ENCODE measurements at places on chromosomes 6 and 20.

GRCh38 chr6:113979937-113980336 is 9.0 kb upstream of the HDAC2 start:
- no peak for DNase-seq

GRCh38 chr6:50986319-50986718 is 167.6 kb downstream of the TFAP2B start:
- DNase-seq, result no peak

DNA sequence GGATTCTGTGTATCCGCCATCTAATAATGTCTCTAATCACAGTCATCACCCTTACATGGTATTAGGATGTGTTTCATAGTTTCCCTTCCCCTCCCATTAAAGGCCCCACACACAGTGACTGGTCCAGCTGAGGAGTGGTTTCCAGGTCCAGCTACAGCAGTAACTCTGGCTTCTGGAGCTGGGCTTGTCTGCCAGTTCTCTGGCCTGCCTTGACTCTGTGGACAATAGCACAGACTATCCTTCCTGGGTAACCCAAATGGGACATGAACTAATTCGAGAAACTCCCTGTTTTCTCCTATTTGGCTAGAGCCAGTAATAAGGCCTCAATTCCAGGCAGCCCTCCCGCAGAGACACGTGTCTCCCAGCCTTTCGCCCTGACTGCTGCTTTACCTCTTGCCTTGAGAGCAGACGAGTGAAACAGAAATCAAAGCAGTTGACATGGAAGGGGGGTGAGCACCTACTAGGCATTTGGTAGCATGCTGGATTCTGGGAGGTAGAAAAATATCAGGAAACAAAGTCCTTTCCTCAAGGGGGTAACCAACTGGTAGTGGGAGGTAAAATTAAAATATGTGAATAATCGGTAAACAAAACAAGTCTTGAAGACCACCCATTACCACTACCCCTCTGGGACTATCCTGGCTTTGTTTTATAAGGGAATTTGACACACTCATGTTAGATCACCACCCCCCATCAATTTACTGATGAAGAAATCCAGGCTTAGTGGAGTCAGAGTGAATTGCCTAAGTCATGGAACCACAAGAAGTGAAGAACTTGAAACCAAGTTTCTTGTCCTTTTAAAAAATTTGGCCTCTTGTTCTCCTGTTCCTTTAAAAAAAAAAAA is 1.2 kb downstream of the TRAF3IP2 start:
- DNase-seq, result no peak

- DNase-seq, result no peak
Measured at GRCh38 chr6:76420094-76420493, 347.6 kb upstream of the IMPG1 start.

DNA sequence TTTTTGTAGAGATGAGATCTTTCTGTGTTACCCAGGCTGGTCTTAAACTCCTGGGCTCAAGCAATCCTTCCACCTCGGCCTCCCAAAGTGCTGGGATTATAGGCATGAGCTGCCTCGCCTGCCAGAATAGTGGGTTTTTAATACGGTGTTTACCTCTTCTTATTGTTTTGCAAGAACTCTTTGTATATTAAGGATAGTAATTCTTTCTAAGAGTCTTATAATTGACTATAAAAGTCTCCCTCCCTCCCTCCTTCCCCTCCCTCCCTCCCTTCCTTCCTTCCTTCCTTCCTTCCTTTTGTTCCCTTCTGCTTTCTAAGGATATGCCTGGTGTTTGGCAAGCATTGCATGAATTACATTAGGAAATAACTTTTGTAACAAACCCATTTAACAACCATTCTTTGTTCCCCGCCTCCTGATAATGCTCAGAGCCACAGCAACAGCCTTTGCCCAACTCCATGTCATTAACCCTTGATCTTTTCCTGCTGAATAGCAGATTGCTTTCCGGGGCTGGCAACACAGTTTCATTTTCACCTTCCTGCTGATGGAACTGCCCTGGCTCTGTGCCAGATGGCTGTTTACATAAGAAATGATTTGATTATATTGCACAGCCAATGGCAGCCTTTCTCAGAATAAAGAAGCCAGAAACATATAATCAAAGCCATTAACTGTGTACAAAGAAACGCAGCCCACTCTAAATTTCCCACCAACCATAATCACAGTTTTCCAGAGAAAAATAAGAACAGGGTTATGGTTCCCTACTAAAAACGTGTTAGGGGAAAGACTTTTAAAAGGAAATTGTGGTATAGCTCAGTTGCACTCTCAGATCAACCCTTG is 143.7 kb upstream of the PTPN1 start:
- DNase-seq, result no peak

GRCh38 chr20:59078231-59078630 is 35.6 kb upstream of the PRELID3B start:
- DNase-seq, result no peak

DNA sequence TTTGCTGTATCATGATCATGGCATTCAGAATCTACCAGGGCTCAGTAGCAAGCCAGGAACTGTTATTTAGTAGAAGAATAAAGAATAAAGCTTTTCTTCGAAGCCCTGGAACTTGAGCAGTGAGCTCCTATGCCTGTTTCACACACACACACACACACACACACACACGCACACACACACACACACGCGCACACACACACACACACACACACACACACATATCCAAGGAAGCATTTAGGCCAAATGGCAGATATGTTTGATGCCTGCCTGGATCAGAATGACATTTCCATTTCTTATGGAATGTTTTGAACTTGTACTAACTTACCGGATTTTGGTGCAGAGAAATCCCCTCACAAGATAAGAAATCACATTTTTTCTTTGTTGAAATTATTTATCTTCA is 35.5 kb downstream of the RPP21 start:
- no peak for DNase-seq

GRCh38 chr20:63472862-63473390 is 471 bp upstream of the KCNQ2 start:
- no peak for DNase-seq

- DNase-seq, result no peak
Measured at GRCh38 chr6:55499591-55499990, 79.4 kb downstream of the HMGCLL1 start.

DNA sequence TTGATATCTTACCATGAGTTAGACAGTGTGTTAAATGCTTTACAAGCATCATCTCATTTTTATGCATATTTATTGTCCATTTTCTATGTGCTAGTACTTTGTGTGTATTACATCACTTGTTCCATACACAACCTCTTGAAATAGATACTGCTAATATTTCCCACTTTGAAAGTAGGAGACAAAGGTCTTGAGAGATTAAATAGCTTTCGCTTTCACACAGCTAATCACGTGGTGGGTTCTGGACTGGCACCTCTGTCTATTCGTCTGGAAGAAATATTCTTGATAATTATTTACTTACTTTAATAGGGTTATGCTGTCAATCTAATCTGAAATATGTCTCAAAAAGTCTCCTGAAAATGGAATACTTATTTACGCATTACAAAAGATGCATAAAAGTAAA is 30.2 kb downstream of the EPHA7 start:
- DNase-seq, result no peak

- no peak for DNase-seq
Measured at GRCh38 chr6:53975941-53976615, 135.2 kb upstream of the MLIP start.

GRCh38 chr6:83096791-83097190 is 29.3 kb downstream of the DOP1A start:
- no peak for DNase-seq

GRCh38 chr6:150528648-150529285 is 70.9 kb upstream of the PLEKHG1 start:
- no peak for DNase-seq

DNA sequence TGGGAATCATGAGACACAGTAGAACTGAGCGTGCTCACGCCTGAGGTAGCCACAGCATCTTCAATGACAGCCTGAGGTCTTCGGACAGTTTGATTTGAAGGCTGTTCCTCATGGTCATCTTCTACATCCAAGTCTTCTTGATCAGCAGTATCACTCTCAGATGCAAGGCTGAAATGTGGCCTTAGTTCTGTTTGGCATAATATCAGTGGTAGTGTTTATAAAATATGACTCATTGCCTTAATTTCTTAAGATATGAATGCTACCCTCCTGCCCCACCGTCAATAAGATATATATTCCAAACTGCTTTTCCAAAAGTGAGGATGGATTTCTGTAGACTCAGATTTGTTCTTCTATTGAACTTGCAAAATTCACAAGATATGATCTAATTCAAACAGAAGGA is 17.5 kb upstream of the MAP7 start:
- DNase-seq, result no peak

DNA sequence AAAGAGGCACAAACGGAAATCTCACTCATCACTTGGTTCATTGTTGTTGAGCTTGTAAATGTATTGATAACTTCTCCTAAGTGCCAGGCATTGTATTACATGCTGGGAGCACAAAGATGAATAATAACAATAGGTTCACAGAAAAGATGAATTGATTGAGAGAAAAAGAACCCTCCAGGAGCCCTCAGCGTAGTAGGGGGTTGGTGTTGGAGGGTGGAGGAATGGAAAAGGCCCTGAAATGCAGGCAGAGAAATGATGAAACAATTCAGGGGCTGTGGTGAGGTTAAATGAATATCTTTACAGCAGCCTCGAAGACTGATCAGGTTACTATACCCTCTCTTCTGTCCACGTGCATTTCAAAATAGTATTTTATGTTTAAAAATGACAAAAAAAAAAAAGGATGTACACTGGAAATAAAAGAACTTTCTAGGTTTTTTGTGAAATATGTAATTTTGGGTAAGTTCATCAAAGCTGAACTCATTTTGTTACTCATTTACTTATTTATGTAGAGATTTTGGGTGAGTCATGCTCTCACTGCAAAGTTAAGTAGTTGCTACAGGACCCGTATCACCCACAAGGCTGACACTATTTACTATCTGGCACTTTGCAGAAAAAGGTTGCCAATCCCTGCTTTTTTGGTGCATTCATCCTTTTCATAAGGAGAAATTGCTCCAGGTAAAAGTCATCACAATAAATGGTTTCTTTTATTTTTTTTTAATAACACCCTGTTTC is 277.3 kb downstream of the ZNF217 start:
- DNase-seq, result no peak

DNA sequence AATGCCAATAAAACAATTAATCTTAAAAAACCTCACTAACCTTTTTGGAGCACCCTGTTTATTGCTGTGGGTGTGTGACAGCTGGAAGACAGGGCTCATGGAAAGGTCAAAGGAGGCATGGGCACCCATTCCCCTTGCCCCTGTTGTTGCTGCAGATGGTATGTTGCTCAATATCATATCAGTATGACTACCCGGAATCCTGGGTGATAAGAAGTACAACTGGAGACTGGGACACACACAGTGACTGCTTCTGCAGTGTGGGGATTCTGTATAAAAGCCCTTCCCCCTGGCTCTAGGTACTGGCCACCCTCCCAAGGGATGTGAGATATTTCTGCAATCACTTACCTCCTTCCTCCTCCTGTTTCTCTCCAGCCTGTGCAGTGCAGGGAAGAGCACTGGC is 47.3 kb upstream of the IL20RA start:
- no peak for DNase-seq

GRCh38 chr20:4666001-4666479 is 55.7 kb upstream of the PRND start:
- no peak for DNase-seq

GRCh38 chr20:54038961-54039360 is 31.4 kb downstream of the BCAS1 start:
- DNase-seq, result no peak

GRCh38 chr20:19710336-19711120 is 47.5 kb upstream of the RIN2 start:
- DNase-seq, result no peak

DNA sequence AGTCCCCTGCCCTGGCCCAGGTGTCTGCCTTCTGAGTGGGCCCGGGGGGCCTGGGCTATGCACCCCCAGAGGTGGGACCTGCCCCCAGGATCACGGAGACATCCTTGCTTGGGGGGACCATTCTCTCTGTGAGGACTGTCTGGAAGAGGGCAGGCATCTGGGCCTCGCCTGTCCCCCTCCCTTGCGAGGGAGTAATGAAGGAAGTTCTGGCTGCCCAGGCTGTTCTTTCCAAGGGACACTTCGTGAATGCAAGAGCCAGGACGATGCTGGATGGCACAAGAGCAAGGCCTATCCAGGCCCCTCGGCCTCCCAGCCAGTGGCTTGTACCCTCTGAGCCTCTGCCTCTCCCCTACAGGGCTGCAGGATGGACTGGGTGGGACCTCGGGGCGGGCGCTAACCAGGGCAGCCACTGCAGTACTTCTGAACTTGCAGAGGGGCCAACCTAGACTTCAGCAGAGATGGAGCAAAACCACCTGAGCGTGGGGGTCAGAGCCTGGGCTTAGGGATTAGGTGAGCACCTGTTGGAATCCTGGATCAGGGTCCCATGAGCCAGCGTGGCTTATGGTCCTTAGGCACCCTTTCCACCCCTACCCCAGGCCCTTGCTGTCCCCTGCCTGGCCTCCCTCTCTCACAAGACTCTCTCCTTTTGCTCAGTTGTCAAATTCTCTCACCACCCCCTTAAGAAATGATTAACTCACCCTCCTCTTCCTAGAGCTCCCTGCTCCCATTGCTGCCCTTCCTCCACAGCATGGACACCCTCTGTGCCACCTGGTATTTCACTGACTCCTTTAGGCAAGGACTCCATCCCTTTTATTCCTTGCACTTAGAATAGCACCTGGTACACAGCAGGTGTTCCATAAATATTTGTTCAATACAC is 53.2 kb downstream of the CTCFL start:
- no peak for DNase-seq

DNA sequence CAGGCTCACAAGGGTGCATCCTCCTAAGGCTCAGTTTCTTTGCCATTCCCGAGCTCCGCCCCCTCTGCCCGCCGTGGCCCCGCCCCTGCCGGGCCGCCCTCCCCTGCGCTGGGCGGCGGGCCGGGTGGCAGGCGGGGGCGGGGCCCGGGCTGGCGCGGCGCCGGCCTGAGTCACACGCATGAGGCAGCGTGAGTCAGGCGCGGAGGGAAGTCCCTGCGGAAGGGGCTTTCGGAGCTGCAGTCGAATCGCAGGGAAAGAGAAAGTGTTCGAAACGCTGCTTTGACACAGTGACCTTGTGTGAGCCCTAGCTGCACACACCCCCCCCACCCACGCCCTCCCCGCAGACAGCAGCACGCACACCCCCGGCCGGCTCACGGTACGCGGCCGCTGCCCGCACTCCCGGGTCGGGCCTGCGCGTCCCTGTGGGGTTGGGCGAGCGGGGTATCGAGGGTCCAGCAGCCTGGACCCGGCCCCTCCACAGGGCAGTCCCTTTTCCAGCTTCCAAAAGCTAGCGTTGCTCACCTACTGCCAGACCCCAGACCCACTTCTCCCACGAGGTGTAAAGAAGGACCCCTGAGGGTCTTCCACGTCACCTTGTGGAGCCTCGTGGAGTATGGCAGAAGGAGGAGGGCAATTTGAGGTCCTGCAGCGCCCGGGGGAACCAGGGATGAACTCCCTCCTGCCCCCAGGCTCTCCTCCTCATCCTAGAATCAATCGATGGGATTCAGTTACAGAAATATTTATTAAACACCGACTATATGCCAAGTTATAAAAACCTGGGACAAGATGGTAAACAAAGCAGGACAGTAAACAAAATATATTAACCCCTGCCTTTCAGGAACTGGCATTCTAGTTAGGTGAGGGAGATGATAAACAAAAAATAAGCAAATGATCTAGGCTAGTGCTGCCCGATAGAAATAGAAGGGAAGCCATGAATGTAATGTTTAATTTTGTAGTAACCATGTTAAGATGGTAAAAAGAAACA is 12.4 kb upstream of the HMGA1 start:
- DNase-seq, result peak; percentile 80
